ENCODE measurements at places on chromosomes 5 and 9.

DNA sequence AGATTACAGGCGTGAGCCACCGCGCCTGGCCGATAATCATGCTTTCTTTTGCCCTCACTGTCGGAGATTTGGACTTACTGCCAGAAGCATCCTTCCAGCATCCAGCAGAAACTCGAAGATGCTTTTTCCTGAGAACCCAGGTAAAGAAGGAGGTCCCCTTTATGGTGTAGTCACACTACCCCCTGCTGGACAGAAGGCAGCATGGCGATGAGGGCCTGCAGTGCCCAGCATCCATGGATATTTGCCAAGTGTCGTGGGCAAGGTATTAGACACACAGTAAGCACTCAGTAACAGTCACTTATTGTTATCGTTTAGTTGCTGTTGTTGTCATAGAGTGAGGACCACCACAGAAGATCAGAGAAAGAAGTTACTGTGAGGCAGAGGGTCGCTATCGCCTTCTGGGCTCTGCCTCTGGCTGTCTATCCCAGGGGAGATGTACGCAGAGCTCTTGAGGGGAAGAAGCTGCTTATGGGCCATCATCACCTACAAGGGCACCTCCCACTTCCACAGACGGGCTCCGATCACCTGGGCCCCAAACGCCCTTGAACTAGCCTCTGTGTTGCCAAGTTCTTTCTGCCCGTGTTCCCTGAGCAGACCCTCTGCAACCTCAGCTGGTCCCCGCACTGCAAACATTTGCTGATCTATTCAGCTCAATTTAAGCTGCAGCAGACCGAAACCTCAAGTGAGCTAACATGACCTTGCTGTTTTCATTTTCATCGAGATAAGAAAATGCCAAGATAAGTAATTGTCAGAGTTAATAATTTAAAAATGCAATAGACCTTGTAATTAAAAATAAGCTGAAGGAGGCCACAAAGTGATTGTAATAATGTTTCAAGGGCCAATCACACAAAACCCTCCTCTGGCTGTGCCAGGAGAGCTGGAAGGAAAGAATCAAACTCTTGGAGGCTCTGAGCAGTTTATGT lies 23.9 kb downstream of the C5orf15 start:
- no peak for DNase-seq

GRCh38 chr9:3508078-3508431 lies 17.7 kb downstream of the RFX3 start:
- DNase-seq, result no peak

DNA sequence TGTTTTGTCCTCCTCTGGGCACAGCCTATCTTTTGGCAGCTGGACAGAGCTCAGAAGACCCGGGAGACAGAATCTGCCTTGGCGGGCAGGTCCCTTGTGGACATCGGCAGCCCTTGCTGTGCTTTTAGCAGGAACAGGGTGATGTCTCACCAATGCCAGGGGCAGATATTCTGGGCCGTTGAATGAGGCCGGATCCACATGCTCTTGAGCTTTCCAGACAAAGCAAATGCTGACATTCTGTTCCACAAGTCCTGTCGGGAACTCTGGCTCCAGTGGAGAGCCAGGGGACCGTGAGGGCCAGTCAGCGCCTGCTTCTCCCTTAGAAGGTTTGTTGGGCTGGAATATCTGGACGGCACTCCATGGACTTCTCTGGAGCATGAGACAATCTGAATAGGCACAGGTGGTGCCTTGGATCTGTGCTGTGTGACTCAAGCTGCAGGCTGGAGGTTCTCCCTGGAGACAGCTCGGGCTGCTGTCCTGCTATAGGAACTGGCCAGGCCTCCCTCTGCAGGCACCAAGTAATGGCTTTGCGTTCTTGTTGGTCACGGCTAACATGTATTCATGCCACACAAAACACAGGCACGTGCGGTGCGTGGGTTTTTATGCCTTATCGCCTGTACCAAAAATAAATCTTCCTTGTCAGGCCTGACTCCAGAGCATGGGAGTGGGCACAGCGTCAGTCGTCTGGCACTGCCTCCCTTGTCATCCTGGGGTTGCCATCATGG lies 80.3 kb downstream of the GADD45G start:
- no peak for DNase-seq

DNA sequence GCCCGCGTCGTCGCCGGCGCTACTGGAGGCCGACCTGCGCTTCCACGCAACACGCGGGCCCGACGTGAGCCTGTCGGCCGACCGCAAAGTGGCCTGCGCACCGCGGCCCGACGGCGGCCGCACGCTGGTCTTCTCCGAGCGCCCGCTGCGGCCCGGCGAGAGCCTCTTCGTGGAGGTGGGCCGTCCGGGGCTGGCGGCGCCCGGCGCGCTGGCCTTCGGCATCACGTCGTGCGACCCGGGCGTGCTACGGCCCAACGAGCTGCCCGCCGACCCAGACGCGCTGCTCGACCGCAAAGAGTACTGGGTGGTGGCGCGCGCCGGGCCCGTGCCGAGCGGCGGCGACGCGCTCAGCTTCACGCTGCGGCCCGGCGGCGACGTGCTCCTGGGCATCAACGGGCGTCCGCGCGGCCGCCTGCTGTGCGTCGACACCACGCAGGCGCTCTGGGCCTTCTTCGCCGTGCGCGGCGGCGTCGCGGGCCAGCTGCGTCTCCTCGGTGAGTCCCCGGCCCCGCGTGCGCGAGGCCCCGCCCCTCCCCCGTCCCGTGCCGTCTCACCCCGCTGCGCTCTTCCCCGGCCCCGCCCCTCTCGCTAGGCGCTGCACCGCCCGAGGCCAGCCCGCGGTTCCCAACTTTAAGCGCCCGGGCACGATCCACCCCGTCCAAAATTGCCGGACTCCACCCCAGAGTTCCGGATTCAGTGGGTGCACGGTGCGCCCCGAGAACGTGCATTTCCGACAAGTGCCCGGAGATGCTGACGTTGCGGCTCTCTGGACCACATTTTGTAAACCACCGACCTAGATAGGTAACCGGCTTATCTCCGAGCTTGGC lies 42.8 kb downstream of the NEURL1B start:
- no peak for DNase-seq

GRCh38 chr5:179340465-179340864 lies 4.8 kb downstream of the ADAMTS2 start:
- DNase-seq, result no peak

- no peak for DNase-seq
Observed at GRCh38 chr5:11801061-11801460, 103.2 kb downstream of the CTNND2 start.

- no peak for DNase-seq
Observed at GRCh38 chr5:89187883-89188465, 305.0 kb upstream of the MEF2C start.

- no peak for DNase-seq
Observed at GRCh38 chr5:54150841-54151240, 159.5 kb downstream of the ARL15 start.

DNA sequence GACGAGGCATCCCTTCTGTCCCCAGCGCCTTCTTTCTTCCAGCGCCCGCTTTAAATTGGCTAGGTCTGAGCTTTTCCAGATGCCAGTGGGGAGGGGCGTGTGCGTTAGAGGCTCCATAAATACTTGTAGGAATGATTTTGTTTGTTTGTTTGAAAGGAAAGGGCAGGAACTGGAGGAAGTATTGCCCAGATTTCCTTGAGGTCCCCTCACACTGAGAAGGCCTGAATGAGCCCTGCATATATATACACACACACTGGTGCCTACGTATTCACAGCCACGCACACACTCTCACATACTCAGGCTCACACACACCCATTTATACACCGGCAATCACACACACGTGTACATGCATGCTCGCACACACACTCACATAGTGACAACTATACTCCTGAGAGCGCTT lies 1.0 kb upstream of the SLIT3 start:
- DNase-seq, result no peak

DNA sequence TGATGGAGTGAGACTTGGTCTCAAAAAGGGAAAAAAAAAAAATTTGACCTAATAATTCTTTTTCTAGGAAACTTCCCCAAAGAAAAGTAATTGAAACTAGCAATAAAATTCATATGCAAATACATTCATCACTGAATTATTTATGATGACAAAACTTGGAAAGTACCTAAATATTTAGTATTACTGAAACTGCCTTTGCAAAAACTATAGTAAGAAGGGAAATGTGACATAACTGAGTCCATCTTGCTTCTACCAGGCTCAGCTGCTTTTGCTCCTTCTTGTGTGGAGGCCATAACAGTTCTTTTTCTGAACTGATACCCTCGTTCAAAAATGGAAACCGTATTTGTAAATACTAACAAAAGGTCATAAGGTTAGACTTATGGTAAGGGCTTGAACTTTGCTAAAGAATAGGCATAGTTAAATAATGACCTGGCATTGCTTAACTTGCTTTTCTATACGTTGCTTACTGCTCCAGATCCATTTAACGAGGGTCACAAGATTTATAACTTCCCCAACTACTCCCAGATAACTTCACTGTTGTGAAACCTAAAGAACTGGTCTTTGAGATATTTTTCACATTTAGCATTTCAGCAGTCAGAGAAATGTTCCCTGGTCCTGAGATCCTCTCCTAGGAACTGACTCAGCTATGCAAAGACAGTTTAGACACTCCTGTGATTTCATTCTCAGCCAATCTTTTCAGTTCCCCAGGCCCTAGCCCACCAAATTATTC lies 68.4 kb downstream of the CFAP95 start:
- DNase-seq, result no peak

- DNase-seq, result no peak
Observed at GRCh38 chr9:88794100-88794499, 197.2 kb upstream of the S1PR3 start.

GRCh38 chr5:91224456-91224855 lies 158.7 kb downstream of the ARRDC3 start:
- DNase-seq, result no peak

- no peak for DNase-seq
Observed at GRCh38 chr5:35061211-35061770, 13.5 kb upstream of the AGXT2 start.

- no peak for DNase-seq
Observed at GRCh38 chr5:170570476-170570875, 66.7 kb downstream of the KCNIP1 start.

- no peak for DNase-seq
Observed at GRCh38 chr9:120350596-120350995, 229.4 kb downstream of the CDK5RAP2 start.

- DNase-seq, result no peak
Observed at GRCh38 chr5:54909911-54910870, 75.2 kb downstream of the ESM1 start.

DNA sequence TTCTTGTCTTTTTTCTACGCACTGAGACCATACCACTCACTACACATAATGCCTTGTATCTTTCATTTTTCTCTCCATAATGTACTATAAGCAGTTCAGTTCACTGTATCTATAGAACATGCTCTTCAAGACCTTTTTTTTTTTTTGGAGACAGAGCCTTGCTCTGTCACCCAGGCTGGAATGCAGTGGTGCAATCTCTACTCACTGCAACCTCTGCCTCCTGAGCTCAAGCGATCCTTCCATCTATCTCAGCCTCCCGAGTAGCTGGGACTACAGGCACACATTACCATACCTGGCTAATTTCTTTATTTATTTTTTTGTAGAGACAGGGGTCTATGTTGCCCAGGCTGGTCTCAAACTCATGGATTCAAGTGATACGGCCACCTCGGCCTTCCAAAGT lies 208.7 kb downstream of the FANCC start:
- no peak for DNase-seq

DNA sequence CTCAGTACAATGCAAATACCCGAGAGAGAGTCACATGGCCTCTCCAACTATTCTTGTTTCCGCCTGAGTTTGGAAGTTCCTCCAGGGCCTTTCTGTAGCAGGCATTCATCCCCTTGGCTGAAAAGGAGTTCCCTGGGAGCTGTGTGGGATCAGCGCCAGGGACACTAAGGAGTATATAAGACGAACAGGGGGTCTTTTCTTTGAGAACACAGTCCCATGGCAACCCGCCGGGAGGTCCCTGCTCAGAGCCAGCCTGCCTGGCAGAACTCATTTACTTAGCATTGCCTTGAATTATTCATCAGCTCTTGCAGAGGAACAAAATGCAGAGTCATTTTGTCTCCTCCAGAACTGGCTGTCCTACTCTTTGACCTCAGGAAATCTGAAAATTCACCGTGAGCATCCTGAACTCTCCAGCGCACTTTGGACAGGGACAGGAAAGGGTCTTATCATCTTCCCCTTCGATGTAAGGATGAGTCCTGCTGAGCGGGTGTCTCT lies 120.4 kb upstream of the OSMR start:
- no peak for DNase-seq

- no peak for DNase-seq
Observed at GRCh38 chr9:91502913-91503672, 79.5 kb upstream of the NFIL3 start.

- DNase-seq, result no peak
Observed at GRCh38 chr9:85200726-85201404, 531.3 kb downstream of the NTRK2 start.

GRCh38 chr9:34823778-34824177 lies 113.8 kb upstream of the CCL21 start:
- DNase-seq, result no peak

- DNase-seq, result peak; percentile 4
Observed at GRCh38 chr5:79990205-79990597, 861 bp downstream of the MTX3 start.

DNA sequence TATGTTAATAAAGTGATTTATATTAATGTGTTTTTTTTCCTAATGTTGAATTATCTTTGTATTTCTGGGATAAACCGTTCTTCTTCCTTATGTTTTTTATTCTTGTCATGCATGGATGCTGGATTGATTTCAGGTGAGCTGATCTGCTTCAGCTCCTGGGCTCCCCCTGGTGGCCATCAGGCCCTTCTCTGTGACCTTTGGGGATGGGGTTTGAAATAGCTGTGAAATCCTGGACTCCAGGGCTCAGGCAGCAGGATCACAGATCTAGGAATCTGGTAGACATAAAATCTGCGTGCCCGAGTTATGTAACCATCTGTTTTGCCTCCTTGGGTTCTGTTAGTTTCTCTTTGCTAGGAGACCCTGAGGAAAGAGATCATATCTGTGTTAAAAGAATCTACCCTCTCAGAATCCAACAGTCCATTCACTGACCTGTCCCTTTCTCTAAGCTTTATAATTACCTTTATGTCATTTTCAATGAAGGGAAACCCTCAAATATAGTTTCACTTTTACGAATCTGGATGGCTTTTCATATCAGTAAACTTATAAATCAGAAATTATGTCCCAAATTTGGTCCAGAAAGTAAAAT lies 12.2 kb upstream of the OR13J1 start:
- DNase-seq, result no peak

DNA sequence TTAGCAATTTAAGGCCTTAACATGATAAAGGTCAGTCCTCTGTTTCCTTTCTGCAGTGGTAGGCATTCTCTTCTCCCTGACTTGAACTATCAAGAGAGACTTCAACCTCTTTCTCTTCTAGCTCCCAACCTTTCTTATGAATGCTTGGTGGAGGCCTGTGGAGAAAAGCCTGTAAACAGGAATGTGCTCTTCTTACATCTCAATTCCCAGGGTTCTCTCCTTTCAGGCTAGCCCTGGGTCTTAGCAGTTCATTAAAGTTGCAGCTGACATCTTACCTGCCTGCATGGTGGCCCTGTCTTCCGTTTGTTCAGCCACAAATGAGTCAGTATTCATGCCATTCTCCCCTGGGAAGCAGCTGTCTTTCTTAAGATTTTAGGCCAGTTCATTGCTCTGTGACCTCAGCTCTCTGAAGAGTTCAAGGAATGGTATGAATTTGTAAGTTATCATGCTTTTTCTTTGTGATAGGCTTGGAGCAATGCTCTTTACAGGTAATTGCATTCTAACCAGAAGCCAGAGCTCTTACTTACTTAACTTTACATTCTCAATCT lies 77.8 kb downstream of the ADCY2 start:
- DNase-seq, result no peak

GRCh38 chr9:125758986-125759763 lies 12.0 kb downstream of the PBX3 start:
- no peak for DNase-seq

GRCh38 chr9:135456436-135457104 lies 23.0 kb upstream of the PPP1R26 start:
- no peak for DNase-seq

All from GM12892 (cell line).